Endodermal cell (in vitro differentiated cells): ENCODE measurements at places on chromosomes 12 and 14.
A peak's percentile ranks its signal among the peaks of the same experiment; 100 is the strongest.

GRCh38 chr12:116515684-116516083 is 43.5 kb upstream of the MAP1LC3B2 start:
- no peak for DNase-seq

- no peak for DNase-seq
Observed at GRCh38 chr14:99342204-99342603, 70.2 kb upstream of the BCL11B start.

DNA sequence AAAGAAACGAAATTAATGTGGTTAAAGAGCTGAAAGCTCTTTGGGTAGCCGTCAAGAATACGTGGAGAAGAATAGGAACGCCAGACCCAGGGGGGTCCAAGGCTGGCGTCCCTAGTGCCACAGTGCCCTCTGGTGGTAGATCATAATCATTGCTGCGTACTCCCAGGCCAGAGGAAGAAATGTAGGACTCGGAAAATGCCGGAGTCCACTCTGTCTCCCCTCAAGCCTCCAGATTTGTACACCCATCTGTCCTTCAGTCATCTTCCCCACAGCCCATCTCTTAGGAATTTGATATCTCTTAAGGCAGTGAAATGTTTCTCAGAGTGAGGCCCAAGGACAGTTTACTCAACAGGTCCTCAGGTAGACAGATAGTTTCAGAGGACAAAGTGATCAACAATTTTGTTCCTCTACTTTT is 25.4 kb upstream of the PLEKHG6 start:
- DNase-seq = peak; percentile 93

DNA sequence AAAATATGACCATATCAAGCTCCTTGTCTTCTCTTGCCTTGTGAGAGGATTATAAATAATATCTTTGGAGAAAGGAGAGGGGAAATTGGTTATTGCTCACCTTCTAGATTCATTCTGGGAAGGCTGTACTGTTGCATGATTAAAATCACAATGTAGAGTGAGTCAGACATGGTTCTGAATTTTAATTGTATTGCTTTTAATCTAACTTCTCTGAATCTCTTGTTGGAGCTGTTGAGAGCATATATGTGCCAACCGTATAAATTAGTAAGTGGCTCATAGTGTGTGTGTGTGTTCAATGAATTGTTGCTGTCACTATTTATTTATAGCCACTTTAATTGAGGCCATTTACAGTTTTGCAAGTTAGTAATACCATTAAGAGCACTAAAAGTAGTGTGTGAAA is 56.1 kb downstream of the KCNJ8 start:
- no peak for DNase-seq

DNA sequence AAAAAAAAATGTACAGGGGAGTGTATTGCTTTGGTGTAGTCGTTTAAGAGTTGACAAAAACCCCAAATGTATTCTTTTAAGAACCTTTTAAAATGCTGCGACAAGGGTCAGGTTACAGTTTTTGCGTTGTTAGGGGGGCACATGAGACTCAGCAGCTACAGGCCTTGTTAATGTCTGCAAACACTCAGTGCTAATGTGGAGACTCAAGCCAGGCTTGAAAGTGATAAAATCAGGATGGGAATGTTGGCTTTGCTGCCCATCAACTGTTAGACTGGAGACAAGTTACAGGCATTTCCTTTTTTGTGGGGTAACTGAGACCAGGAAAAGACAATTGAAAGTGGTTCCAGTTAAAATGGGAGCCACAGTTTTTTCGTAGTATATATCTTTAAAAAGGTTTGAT is 84.8 kb downstream of the PRKCH start:
- no peak for DNase-seq

DNA sequence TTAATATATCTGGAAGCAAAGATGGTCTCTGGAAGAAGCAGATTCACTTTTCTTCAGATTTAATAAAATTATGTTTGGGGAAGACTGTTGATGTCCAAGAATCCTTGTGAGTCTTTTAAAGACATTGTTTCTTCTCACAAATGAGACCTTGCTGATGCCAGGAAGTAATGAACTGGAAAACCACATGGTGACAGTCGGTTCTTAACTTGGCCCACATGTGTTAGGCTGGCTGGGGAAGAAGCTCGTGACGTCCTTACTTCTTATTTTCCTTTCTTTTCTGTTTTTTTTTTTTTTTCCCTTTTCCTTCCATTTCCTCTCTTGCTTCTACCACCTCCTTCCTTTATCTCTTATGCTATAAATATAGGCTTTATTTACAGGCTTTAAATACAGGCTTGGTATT is 950.2 kb downstream of the BCL11B start:
- DNase-seq = no peak

DNA sequence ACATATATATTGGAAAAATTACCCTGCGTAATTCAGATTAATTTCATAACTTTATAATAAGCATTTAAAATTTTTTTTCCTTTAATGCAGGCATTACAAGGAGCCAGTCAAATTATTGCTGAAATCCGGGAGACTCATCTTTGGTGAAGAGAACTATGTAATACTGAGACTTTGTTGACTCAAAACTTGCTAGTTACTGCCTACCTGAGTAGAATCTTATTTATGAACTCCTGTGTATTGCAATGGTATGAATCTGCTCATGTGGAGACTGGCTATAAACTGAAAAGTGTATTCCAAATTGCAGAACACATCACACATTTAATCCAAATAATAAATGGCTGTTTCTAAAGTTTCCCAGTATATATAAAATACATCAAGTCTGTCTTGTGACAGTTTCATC is 12.4 kb downstream of the YARS2 start:
- no peak for DNase-seq

GRCh38 chr12:8697120-8697475 is 693 bp upstream of the RIMKLB start:
- no peak for DNase-seq

DNA sequence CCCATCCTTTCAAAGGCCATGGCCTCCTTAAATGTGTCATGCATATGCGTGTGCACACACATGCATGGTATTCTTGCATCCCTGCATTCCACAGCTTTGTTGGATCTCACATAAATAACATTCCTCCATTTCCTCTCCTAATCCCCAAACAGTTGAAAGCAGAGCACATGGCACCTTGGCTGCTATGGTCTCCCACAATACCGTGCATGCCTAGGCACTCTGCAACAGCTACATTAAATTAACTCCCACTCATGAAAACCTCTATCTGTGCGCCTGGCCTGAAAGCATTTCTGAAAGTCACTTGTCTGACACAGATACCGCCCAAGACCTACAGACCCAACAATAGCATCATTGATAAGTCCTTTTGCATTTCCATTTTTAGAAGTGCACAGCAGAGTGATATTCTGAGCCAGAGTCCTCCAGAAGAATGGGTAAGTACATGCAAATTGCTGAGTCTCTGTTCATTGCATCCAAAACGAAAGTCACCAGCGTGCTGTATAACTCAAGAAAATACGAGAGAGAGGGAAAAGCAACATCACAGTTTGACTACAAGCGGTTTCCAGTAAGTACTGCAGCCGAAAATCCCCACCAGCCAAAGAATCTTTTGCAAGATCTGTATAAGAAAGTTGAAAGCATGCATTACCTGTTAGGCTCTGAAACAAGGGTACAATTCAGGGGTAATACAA is 436 bp downstream of the ASB2 start:
- DNase-seq = no peak

DNA sequence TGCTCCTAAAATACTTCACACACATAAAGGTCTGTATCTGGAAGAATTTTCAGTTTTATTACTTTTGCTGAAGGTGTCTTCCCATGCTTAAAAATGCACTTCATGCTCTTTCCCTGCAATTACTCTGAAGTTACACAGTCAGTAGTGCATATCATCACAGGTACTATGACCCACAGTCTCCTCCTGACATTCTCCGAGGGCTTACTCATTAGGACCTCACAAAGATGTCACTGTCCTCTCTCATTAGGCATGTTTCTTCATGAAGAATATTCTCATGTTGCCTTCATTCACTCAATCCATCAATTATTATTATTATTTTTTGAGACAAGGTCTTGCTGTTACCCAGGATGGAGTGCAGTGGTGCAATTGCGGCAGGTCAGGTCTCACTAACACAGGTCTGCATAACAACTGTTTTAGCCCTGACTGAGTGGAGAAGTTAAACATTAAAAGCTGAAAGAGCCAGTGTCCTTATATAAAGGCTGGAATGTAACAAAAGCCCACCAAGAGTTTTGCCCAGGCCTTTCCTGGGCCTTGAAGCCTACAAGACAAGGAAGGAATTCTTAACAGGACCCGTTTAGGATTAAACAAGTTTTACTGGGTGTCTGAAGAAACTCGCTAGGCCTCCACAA is 119.5 kb upstream of the WSCD2 start:
- DNase-seq = no peak

DNA sequence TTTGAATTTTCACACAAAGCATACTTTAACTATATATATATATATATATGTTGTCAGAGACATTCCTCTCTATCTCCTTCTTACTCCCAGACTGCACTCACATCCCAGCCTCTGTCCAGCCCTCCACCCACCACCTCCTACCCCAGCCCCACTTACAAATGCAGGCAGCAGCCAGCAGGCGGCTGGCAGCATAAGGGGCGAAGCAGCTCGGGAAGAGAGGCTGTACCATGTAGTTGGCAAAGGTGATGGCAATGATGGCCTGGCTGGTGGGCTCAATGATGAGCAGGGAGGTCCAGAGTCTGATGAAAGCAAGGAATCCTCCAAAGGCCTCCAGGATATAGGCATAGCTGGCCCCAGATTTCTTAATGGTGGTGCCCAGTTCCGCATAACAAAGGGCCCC is 2.5 kb downstream of the SLC7A7 start:
- DNase-seq = peak; percentile 78

- DNase-seq = peak; percentile 56
Observed at GRCh38 chr12:57488402-57489156, 711 bp downstream of the MARS1 start.

DNA sequence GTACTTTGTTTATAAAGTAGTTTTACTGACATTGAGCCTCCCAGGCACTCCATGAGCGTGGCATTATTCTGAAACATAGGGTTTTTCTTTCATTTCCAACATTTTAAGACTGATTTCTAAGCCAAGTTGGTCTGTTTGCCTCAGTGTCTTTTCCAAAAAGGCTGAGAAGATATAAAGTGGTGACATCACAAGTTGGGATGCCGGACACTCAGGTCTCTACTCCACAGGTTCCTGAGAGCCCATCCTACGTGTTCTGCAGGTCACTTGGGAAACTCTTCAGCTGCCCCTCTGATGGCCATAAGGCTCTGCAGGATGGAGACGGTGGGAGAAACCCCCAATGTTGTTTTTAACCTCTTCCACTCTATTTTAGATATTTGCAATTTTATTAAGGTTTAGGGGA is 6.0 kb downstream of the RFX4 start:
- no peak for DNase-seq

- DNase-seq = peak; percentile 39
Observed at GRCh38 chr12:94208622-94208966, 60.2 kb downstream of the PLXNC1 start.

GRCh38 chr12:116125956-116126566 is 151.4 kb downstream of the MED13L start:
- peak; percentile 62 for DNase-seq

DNA sequence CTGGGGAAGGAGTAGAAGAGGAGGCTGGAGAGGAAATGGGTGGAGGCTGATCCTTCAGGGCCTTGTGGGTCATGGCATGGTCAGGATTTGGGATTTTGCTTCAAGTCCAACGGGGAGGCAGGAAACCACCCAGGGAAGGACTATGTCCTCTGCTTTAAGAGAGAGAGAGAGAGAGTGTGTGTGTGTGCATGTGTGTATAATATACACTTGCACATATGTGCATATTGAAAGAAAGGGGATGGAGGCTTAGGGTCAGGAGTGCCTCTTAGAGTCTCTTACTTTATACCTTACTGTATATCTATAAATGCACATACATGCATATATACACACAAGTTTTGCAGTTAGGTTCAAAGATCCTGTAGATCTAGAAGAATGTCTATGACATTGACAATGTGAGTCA is 94.8 kb downstream of the RGS6 start:
- DNase-seq = no peak
